ENCODE measurements at places on chromosomes 11 and 22.

GRCh38 chr22:47000256-47000655 is 237.8 kb downstream of the TBC1D22A start:
- DNase-seq, result no peak

DNA sequence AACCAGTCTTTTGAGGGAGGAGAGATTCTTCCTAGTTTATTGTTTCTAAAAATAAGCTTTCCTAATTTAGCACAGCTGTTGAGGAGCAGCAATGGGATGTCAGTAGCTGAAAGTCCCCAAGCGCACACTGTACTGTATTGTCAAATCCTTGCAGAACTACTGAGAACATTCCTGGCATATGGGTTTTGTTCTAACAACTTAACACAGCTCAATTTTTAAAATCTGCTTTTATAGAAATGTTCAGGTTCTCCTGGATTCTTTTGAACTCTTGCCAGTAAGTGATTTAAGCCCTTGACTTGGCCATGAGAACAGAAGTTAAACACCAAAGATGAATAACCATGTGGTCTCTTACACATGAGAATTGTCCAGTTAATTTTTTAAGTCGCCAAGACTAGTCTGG is 218.6 kb downstream of the FAT3 start:
- DNase-seq, result no peak

- DNase-seq, result no peak
Measured at GRCh38 chr11:58525037-58525614, 17.2 kb upstream of the OR5B21 start.

DNA sequence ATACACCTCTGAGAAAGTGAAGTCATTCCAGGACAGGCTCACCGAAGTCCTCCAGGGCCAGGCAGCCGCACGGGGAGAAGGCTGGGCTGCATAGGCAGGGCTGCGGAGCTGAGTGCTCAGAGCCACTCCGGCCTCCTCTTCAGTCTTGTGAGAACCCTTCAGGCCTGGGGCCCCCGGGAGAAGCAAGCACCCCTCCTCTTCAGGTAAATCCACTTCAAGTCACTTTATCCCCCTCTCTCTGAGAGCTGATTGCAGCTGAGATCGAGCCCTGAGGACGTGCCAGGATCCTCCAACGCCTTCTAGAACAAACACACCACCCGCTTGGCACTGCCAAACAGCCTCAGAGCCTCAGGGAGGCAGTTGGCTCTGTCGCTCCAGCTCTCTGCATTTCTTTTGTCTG is 1526.3 kb downstream of the BRD1 start:
- DNase-seq, result no peak

DNA sequence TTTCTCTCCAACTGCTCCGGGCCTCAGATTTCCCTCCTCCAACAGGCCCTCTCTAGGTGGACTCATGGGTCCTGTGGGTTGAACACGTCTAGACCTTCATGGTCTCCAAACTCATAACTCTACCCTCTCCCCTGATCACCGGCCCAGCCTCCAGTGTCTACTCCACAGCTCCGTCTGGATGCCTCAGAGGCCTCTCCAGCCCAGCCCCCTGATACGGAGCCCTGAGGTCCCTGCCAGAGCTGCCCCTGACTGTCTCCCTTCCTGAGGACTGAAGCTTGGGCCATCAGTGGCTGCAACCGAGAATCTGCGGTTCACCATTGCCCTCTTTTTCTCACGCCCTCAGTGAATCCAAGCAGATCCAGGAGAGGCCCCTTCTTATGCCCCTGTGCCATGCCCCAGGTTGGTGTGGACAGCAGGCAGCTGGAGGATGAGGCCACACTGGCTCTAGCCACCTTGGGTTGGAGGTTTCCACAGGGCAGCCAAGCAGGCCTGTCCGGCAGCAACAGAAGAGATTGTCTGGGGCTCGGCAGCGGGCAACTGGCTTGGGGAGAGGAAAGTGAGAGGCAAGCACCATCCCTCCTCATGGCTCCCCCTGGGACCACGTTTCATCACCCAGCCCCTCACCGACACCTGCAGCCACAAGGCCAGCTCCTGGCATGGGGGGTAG is 104.6 kb upstream of the FGF3 start:
- DNase-seq, result no peak

DNA sequence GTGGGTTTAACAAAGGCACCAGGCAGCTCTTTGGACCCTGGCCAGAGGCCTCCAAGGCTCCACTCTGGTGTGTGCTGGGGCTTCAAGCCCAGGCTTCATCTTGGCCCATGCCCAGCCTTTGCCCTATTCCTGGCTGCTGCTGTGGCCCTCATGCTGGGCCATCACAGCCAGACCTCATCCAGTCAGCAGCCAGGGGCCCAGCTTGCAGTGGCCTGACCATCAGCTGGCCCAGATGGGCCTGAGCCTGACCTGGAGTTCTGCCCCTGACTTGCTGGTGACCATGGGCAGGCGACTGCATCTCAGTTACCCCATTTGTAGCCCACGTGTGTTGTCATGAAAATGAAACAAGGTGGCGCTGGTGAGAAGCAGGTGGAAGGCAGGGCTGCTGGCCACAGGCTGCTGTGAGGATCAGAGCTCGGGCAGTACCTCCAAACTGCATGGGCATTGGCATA is 76.1 kb downstream of the MED15 start:
- no peak for DNase-seq

DNA sequence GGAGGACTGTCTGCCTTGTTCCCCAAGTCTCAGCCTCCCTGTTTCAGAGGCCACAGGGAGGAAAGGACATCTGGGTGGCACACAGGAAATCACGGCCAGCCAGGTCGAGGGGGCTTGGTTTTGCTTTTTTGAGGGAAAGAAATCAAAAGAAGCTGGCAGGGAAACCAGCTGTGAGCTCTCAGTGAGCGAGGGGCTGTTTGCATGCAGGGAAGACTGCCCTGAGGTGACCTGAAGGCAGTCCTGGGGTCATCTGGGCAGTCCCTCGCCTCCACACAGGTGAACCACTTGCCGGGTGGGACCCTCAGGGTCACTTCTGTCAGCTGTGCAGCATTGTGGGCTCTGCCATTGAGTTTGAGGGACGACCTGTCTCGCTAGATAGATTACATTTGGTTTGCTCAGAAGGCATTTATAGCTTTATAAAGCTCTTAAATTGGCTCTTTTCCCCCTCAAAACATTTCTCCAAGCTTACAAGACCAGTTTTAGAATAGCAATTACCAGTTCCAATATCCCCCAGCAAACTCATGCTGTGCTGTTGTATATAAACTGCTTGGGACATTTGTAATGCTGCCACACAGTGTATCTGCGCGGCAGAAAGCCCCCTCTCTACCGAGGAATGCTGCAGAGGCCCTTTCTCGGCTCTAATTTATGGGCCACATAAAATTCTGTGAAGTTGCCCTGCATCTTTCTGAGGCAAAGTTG is 28.3 kb downstream of the PKNOX2 start:
- no peak for DNase-seq

DNA sequence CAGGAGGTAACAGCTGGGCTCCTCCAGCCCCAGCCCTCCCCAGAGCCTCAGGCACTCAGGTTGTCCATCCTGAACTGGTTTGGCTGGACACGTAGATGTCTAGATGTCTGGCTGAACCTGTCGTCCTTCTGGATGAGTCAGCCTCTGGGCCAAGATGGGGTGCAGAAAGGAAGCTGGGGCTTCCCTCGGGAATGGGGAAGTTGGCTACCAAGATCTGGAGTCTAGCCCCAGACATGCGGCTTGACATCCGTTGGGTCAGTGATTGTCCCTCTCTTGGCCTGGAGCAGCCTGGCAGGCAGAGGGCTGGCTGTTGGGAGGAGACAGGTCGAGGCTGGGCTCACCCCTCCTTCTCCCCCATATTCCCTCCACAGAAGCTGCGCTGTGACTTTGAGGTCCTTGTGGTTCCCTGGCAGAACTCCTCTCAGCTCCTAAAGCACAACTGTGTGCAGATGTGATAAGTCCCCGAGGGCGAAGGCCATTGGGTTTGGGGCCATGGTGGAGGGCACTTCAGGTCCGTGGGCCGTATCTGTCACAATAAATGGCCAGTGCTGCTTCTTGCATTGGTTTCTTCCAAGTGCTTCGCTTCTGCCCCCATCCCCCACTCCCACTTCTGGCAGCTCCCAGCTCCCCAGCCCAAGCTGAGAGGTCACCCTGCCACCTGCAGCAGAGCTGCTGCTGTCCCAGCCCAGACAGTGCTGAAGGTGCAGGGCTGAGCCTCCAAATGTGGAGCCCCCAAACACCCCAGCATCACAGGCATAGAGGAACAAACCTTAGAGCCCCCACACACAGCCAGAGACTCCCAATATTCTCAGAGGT is 1.3 kb downstream of the CST6 start:
- DNase-seq, result no peak

GRCh38 chr22:44758344-44758973 is 6.1 kb downstream of the ARHGAP8 start:
- no peak for DNase-seq

GRCh38 chr11:132993991-132994502 is 538.3 kb downstream of the OPCML start:
- DNase-seq, result no peak

- DNase-seq, result no peak
Measured at GRCh38 chr22:25176175-25176574, 23.5 kb upstream of the CRYBB3 start.

DNA sequence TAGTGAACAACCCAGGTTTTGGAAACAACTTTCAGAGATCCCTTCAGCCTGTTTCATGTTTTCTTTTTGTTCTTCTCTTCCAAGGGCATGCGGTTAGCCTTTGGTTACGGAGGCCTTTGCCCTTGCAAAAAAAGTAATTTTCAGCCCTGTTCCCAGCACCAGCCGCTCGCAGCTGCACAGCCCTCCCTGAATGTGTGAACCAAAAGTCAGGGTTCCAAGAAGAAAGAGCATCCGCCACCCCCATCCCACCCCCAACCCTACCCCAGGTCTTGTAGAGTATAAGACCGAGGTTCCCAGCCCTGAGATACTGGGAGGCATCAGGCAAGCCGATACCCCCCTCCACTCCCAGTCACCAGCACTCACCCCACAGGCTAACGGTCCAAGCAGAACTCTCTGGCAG is 56.4 kb downstream of the IGLL1 start:
- DNase-seq, result no peak

GRCh38 chr11:8631395-8632118 is 37.5 kb upstream of the STK33 start:
- DNase-seq, result no peak

GRCh38 chr11:62880231-62880802 is 379 bp upstream of the SLC3A2 start:
- no peak for DNase-seq

DNA sequence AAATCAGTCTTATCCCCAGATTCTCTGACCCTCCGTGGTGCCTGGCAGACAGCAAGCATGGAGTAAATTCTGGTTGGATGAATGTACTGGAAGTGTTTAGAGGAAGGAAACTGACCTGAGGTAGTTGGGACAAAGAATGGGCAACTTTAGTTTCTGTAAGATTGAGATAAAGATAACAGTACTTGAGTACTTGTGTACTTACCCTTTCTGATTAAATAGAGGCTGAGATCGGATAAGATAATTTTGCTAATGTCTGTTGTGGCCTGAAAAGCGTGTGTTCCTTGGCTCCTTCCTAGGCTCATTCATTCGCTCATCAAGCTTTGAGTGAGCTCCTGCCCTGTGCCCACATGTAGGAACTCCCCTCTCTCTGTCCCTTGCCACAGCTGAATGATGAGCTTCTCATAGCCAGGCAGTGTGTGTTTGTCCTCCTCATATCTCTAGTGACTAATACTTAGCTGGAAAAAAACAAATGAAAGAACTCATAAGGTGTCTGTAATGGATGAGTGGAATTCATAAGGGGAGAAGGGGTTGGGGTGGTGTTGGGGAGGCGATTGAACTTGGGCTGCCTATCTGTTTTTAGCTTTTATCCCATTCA is 118.1 kb downstream of the DBX1 start:
- no peak for DNase-seq

All from cortex of kidney (tissue), 1 donor.